ENCODE measurements at places on chromosomes 3 and 15.
A peak's percentile ranks its signal among the peaks of the same experiment; 100 is the strongest.

GRCh38 chr3:179016979-179017670 is 54.5 kb downstream of the ZMAT3 start:
- no peak for DNase-seq

- DNase-seq, result peak; percentile 21
Measured at GRCh38 chr3:114005481-114005880, 50.8 kb downstream of the CCDC191 start.

DNA sequence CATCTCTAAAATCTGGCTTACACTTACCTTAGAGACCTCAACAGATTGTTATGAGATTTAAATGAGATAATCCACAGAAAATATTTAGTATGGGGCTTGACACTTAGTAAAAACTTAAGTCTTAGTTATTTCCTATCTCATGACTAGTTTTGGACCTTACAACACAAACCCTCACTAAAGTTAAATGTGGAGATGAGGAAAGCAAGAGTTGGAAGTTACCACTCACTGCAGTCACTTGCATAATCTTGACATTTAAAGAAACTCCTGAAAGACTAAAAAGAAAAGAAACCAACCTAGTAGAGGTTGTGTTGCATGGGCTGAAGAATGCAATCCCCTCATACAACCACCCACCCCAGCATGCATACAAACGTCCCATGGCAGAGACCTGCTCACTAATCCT is 40.1 kb downstream of the ITGB5 start:
- no peak for DNase-seq

DNA sequence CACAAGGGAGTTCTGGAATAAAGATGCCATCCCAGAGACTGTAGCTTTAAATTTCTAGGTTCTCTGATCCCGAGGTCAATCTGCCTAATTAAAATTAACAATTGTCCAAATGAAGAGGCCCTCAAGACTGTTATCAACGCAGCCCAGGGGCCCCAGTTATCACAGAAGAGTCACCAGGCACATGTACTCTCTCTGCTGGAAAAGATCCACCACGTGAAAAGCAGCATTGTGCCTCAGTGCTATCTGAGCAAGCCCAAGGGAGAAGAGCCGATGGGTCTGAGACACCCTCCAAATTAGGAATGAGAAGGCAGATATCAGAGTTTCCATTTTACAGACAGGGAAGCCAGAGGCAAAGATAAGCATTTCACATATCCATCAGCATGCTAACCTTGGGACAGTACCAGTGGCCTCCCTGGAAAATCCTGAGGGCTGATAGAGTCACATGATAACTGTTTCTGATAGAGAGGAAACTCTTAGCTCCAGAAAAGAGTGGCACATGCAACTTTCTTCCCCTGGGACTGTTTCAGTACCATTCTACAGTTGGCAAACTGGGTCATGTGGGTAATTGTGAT is 55.5 kb downstream of the ITGB5 start:
- no peak for DNase-seq

DNA sequence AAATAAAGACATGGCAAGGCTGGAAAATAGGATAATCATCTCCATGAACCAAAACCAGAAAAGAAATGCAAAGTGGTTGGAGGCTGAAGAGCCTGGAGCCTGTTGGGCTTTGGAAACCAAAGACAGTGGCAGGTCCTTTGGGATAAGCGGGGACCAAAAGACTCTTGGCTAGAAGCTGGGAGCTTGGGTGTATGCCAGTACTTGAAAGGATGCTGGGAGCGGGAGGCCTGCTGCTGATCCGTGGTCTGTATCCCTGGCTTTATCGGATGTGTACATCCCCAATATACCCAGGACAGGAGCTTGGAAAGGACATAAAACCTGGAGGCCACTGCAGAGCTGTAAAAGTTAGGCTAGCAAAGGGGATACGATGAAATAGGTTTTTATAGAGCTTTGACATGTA is 1.3 kb upstream of the CHRNB4 start:
- no peak for DNase-seq

DNA sequence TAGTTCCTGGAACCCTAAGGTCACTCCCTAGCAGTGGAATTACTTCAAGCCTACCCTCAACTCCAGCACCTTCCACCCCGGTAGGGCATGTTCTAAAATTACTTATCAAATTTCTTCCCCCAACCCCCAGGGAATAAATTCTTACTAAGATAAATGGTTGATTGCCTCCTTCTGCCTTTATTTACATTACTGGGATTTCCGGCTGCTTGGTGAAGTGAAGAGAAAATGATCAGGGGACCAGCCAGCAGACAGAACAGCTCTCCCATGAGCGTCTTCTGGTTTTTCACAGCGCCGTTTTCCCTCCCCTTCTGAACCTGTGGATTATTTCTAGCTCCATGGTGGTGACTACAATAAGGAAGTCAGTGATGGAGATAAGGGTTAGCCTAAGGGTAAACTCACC is 521.5 kb upstream of the PPP2R3A start:
- DNase-seq, result no peak

- DNase-seq, result no peak
Measured at GRCh38 chr3:42717306-42717705, 14.7 kb upstream of the HHATL start.

DNA sequence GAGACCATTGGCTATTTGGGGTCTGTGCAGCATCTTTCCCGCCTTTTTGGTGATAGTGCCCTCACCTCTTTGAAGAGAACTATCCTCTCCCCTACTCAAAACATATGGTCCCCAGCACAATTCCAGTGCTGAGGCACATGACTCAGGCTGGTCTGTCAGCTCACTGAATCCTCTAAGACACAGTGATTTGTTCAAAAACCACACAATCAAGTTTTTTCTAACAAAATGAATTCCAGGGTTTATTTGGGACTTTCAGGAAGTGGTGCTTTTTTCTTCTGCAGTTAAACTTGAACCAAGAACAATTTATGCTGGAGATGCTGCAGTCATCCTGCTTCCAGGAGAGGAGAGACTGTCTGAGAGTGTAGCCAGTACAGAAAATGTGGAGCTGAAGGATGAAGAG is 142.5 kb upstream of the LMCD1 start:
- no peak for DNase-seq

DNA sequence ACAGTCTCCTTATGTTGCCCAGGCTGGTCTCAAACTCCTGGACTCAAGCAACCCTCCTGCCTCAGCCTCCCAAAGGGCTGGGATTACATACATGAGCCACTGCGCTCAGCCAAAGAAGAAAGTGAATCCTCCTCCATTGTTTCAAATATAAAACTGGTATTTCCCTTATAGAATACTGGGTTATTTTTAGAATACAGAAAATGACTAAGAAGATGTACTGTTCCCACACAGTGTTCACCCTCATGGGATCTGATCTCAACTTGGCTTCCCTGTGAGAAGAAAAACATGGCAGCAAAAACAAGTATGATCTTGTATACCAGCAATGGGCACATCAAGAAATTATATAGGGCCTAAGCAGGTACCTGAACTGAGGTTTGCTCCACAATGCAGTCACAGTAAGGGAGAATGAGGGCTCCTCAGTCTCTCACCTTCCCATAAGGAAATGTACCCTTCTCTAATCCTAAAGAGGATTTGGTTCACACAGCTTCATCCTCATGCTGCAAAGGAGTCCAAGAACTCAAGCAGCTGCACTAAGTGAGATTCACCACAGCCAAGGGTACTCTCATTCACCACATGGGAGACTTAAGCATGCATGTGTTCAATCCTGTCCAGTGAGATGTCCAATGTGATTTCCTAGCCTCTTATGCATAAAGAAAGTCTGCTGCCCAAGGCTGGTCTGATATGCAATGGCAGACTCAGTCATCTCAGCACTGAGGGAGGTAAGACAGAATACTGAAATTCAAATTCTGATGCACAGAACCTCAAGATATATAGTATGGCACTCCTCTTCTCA is 25.8 kb downstream of the USP4 start:
- no peak for DNase-seq

- DNase-seq, result no peak
Measured at GRCh38 chr3:37024820-37025405, 31.6 kb downstream of the MLH1 start.

DNA sequence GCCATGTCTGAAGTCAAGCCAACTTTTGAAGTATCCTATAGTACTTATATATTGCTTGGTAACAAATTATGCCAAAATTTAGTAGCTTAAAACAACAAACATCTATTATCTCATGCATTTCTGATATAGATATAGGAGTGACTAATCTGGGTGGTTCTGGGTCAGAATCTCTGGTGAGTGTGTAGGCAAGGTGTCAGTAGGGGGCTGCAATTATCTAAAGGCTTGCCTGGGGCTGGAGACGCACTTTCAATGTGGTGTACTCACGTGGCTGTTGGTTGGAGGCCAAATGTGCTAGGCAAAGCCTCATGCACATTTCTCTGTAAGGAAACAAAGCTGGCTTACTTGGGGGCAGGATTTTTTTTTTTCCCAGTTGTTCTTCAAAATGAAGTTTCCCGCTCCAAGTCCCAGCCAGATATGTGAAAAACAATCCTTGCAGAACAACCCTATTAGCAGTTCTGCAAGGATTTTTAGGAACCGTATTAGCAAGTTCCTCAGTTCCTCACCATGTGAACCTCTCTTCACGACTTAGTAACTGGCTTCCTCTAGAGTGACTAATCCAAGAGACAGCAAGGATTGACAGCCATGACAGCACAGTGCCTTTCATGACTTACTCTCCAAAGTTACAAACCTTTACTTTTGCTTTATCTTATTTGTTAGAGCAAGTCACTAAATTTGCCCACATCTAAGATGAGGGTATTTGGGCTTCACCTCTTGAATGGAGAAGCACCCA is 25.8 kb downstream of the GREM1 start:
- no peak for DNase-seq

DNA sequence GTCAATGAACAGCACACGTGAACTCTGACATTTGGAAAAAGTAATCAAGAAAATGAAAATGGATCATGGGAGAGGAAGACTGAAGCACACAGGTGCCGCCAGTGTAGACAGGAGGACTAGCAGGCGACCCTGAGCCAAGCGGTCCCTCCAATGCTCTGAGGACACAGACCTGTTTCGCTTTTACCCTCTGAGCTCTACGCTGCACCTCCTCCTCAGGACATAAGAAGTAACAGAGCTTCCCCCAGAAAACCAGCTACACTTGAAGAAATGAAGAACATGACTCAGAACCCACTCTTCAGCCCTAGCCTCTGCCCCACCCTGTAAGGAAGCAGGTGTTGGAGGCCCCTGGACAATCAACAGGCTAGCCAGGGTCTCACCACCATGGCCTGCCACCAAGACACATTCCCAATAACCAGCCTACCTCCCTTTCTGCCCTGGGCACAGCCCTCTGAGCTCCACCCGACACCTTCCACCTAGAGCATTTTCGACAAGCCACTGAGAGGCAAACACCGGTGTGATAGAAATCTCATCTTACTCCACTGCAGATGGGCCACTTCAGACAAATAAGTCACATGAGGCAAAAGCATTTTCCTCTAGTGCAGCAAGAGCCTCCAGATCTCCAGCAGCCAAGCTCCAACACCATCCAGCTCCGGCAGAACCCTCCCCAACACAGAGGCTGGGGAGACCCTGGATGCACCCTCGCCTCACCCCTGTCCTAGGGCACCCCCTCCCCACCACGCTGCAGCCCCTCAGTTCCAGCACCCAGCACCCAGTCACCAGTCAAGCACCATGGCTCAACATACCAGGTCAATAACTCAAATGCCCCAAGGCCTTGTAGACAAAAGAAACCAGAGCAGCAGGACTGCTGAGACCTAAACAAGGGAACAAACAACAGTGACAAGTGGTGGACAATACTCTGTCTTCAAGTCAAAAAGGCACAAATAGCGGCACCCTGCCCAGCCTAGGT is 11.4 kb downstream of the FAM174B start:
- DNase-seq, result no peak

DNA sequence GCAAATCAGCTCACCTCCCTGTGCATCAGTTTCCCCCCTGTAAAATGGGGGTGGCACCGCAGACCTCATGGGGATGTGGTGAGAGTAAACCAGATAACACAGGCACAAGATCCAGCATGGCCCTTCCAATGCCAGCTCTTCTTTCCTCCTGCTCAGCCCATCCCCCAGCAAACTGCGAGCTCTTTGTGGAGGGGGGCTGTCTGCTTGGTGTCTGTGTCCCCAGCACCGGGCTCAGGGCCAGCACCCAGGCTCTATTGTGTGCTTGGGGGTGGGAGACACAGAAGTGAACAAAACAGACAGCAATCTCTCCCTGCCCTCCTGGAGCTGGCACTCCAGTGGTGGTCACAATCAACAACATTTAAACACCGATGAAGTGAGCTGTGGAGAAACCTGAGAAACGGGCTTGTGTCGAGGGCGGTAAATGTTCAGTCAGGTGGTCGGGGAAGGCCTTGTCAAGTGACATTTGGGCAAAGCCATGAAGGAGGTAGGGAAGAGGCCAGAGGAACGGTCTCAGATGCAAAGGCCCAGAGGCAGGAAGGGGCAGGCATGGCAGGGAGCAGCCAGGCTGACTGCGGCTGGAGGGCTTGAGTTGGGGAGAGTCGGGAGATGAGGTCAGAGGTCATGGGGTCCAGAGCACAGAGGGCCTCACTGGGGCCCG is 28.4 kb downstream of the GRIP2 start:
- DNase-seq, result no peak

GRCh38 chr3:136621628-136622027 is 130.6 kb downstream of the STAG1 start:
- DNase-seq, result no peak

GRCh38 chr3:124360563-124360962 is 368.6 kb upstream of the ROPN1 start:
- no peak for DNase-seq

DNA sequence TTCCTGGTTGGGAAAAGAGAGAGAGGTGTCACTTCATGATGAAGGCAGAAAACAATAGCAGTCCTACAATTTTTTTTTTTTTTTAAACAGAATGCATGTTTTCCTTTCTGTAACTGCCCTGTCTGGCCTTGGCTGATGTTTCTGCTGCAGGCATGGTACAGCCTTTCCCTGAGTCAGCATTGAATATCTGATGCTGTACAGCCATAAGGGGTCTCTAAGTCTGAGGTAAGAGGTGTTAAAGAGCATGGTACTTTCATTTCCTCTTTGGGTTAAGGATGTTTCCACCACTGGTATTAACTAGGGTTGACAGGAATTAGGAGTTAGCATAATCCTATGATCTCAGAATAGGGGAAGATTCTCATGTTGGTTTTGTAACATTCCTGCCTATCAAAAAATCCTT is 147.4 kb downstream of the CHST2 start:
- DNase-seq, result no peak

- no peak for DNase-seq
Measured at GRCh38 chr3:156587760-156588069, 32.8 kb upstream of the SSR3 start.

DNA sequence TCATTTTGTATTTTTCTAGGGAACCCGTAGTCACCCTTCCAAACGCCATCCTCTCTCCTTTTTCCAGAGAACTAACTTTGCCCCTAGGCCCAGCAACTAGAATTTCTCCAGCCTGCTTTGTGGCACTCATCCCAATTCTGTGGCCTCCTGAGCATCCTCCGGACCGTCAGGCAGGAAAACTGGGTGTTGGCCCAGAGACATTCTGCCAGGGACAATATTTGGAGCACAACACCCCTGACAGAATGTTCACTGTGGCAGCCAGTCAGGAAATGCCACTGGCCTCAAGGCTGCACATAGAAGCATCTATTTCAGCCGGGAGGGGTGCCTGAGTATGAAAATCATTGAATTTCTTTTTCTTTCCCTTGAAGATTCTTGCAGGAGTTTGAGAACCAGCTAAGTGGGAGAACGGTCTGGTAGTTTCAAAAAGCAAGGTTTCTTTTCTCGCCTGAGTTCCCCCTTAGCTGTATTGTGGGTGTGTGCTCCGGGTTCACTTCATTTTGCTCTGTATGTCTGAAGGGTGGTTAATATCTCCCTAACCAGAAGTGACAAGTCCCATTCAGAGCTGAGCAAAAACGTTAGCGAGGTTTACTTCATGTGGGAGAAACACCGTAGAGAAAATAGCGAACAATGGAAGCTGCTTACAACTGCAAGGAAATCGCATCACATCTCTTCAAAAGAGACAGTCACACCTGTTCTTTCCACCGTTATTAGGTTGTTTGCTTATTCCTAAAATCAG is 108.1 kb upstream of the TPM1 start:
- no peak for DNase-seq

- DNase-seq, result no peak
Measured at GRCh38 chr15:74318376-74319137, 48.9 kb downstream of the CYP11A1 start.
